IPS-NIHi11 (cell line): ENCODE measurements at places on chromosomes 7 and 10.

DNA sequence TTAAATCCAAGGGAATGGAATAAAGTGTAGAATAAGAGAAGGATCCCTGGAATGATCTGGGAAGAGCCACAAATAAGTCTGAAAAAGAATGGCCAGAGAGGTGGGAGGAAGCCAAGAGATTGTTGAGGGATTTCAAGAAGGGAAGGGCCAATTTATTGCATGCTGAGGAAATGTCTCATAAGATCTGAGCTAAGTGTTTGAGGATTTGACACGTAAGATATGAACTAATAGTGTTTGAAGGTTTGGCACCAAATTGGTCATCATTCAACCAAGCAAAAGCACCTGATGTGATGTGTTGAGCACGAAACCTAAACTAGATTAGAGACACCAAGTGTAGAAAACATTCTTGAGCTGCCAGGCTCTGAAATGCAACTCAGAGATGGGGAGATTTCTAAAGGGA lies 97.9 kb downstream of the TSPAN12 start:
- DNase-seq = no peak

DNA sequence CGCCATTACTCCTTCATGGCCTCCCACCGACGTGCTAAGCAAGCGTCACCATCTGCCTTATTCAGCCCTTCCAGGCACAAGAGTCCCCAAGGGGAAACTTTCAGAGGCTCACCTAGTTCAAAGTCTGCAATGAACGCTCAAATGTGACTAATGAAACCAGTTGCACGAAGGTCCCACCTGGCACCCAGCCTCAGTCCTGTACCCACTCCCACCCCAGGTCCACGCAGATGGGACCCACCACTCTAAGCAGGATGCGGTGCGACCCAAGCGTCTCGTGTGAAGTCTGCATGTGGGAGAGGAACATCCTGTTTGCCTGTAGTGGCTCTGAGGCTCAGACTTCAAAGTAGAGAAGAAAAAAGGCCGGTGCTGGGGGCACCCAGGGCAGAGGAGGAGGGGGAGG lies 40.3 kb downstream of the RGS10 start:
- no peak for DNase-seq

DNA sequence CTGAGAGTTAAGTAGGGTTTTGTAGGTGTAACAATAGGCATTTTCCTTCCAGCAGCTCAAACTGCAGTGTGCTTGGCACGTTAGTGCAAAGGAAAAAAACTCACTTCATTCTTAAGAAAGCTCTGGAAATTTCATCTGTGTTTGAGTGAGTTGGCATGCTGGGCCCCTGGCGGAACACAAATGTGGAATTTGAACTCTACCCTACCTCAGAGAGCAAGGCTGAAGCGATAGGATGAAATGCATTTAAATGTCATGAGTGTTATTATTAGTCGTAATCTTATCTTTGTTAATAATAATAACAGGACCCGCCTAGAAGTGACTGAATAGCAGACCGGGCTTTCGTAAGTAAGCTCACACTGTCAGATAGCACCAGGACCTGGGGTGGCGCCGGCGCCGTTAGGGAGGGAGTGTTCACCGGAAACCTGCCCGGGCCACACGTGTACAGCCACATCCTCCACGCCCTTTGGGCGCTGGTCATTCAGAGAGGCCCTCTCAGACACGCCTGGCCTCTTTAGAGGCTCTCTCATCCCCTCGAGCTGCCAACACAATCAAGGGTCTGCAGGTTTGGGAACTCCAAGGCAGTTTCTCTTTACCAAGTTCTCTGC lies 63.5 kb downstream of the GRK5 start:
- no peak for DNase-seq

DNA sequence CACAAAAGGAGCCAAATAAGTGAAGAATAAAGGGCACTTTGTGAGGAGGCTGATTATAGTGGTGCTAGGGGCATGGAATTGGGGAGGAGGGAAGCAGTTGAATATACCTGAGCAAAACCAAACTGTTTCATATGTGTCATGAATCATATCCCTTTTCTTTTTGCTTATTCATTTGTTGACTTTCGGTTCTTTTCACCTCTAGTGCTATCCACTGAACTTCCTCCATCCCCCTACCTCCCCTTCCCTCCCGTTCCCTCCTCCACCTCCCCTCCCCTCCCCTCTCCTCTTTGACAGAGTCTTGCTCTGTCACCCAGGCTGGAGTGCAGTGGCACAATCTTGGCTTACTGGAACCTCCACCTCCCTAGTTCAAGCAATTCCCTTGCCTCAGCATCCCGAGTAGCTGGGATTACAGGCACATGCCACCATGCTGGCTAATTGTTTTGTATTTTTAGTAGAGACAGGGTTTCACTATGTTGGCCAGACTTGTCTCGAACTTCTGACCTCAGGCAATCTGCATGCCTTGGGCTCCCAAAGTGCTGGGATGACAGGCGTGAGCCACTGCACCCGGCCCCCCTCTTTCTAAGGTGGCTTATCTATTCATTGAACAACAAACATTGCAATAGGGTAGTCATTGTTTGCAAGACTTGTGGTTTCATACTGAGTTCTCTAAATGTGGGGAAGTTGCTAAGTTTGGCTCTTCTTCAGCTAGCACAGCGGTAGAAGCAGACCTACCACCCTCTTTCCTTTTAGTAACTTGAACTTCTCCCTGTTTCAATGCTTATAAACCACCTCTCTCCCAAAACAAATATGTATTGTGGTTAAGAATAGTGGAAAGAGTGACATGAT lies 150.4 kb upstream of the PRPS1L1 start:
- DNase-seq = no peak

DNA sequence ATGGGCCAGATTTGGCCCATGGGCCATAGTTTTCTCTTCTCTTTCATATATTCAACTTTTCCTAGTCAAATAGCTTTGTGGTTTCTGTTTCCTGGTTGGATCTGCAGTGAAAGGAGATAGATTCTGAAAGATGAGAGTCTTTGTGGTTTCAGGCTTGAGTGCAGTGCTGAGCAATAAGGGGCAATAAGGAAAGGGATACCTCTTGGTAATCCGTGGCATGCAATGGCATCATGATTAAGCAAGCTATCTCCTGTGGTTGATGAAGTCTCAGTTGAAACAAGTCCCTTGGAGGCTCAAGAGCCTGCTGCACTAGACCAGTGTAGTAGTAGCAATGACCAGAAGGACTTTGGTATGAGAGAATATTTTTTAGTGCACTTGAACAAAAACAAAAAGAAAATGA lies 187.7 kb upstream of the CNTNAP2 start:
- DNase-seq = no peak

DNA sequence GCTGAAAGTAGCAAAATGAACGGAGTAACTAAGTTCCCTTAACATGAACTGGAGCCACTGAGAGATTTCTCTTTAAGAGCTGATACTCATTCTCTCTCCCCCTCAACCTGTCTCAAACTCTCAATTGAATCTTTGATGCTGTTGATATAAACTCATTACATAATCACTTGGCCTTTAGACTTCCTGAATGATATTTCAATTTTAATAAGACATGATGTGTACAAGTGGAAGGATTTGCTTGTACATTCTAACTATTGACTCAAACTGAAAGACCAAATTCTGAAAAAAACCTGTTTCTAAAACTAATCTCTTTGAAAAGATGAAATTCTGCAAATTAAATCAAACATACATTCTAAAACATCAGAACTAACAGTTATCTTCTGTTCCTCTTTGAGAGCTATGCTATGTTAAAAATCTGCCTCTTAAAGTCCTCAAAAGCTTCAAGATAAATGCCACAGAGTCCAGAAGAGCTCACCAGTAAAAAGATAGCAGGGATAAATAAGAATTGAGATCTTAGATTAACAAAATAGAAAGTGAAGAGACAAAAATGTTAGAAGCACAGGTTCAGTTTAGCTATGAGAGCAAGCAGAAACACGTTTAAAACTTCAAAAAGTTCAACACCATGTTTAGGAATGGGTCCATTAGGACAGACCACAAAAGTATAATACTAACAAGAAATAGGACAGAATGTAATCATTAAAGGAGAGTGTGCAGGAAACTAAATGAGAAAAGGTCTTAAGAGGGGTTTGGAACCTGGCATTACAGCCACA lies 46.1 kb downstream of the TNPO3 start:
- DNase-seq = no peak

DNA sequence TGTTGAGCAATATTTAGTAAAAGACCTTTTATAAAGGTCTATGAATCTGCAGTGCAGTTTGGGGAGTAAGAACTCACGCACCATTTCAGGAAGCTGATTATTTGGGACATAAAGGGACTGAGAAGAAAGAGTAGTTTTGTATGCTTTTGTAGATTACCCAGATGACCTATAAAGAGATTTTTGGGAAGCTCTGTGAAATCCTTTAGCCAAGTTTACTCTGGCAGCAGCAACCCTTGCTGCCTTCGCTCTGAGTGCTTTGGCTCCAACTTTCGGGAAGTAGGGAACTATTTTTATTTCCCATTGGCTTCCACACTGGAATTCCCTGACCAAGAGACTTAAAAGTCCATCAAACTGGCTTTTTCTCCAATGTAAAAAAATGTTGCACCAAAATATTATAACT lies 1110.1 kb upstream of the PHF14 start:
- DNase-seq = no peak

DNA sequence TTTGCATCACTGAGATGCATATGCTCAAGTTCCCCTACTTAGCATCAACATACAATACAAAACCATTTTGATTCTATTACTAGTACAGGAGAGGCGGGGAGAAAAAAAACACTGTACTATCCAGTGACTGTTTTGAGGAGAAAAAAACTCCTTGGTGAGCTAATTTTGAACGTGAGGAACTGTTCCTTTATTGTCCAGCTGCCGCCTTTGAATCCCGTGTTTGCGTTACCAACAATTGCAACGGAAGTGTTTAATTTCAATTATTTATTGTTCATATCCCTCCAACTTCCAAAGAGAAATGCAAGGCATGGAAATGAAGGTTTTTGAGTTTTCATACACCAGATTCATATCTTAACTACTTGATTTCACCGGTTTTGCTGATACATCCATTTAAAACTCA lies 66.4 kb upstream of the ARHGAP21 start:
- no peak for DNase-seq

- no peak for DNase-seq
These were observed 1093.0 kb downstream of the GATA3 start for GRCh38 chr10:9147475-9147874.

DNA sequence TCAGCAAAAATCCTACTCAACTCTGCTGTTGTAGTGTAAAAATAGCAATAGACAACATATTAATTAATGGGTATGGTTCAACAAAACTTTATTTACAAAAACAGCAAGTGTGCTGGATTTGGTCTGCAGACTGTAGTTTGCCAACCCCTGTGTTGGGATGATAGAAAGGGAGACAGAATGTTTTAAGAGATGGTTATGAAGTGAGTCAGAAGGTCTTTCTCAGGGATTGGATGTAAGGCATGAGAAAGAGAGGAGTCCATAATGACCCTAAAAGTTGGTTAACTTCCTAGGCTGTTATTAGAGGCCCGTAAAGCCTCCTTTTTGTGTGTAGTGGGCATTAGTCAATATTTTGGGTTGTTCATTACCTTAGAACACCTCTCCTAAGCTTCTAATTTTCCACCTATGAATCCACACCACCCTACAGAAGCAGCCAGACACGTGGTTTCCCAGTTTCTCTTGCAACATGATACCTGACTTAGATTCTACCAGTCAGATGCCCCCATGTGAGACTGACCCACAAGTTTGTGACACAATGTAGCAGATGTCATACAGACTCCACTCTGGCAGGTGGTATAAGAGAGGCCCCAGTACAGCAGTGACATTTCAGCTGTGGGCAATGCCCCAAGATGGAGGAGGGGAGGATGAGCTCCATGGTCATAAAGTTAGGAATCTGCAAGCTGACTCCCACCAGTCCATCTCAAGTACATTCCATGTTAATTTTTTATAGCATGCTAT lies 1015.6 kb downstream of the KCNMA1 start:
- DNase-seq = no peak

DNA sequence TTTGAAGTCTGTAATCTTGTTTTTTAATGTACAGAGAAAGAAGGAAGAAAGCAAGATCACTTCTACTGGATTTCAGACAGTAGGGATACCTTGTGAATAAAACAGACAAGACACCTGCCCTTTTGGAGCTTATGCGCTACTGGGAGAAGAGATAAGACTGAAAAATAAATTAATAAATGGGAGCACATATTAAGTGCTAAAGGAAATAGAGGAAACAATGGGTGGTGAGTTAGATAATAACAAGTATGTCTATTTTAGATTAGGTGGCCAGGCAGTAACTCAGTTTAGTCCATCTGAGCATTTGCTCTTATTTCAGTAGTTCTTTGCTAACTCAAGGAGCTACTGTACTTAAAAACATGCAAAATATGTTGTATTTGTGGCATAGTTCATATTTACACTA lies 15.9 kb downstream of the MIOS start:
- no peak for DNase-seq

DNA sequence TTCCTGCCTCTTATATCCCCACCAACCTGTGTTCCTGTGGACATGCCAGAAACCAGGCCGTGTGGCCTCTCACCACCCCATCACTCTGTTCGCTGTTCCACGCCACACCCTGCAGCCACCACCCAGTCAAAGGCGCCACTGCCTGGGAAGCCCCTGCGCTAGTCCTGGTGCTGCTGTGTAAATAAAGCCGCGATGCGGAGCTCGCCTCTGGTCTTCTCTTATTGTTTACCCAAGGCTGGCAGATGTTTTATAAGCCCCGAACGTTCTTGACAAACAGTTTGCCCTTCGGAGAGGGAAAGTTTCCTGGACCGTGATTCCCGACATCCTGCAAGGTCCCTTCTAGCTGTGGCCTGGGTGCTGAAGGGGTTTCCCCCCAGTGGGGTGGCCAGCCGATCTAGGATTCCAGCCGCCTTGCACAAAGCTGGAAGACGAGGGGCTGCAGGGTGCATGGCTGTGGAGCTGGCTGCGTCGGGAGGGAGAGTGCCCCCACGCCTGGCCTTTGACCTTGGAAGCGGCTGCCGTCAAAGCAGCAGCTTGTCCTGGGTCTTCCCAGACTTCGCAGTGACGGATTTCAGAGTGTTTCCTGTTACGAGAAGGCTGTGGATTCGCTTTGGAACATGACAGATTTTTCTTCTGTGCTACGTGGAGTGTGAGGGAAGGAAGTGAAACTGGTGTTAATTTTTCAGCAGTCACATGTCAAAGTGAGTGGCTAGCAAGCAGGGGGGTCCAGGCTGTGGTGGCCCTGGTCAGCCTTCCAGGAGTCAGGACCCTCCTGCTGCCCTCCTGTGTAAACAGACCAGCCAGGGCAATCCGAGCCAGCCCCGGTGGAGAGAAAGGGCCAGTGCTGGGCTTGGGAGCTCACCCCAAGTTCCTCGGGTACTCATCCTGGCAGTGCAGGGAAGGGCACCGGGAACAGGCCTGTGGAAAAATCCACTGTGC lies 61.6 kb downstream of the LHPP start:
- no peak for DNase-seq

GRCh38 chr7:68963552-68963951 lies 634.7 kb upstream of the AUTS2 start:
- DNase-seq = no peak

GRCh38 chr7:105578496-105578895 lies 2.8 kb downstream of the EFCAB10 start:
- DNase-seq = no peak

DNA sequence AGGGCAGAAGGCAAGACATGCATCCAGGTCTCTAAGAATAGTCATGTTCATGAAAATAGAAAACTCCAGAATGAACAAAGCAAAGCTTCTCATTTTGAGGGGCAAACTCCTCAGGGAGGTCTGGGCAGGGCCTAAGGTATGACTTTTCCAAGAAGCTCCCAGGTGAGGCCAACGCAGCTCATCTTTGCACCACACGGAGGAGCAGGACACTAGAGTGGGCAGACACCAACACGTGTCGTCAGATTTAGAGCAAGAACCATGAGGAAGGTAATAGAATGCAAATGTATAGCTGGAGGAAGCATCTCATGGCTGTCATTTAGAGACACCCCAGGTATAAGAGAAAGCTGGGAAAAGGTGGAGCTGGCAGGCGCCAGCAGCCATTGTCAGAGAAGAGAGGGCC lies 95.7 kb downstream of the WDFY4 start:
- DNase-seq = no peak
